ENCODE measurements at places on chromosomes 2 and 18.
A peak's percentile ranks its signal among the peaks of the same experiment; 100 is the strongest.

- DNase-seq, result no peak
These were observed 168.4 kb downstream of the ZFP36L2 start for GRCh38 chr2:43057742-43058725.

- DNase-seq, result no peak
These were observed 165.0 kb downstream of the LNPK start for GRCh38 chr2:175837046-175837445.

DNA sequence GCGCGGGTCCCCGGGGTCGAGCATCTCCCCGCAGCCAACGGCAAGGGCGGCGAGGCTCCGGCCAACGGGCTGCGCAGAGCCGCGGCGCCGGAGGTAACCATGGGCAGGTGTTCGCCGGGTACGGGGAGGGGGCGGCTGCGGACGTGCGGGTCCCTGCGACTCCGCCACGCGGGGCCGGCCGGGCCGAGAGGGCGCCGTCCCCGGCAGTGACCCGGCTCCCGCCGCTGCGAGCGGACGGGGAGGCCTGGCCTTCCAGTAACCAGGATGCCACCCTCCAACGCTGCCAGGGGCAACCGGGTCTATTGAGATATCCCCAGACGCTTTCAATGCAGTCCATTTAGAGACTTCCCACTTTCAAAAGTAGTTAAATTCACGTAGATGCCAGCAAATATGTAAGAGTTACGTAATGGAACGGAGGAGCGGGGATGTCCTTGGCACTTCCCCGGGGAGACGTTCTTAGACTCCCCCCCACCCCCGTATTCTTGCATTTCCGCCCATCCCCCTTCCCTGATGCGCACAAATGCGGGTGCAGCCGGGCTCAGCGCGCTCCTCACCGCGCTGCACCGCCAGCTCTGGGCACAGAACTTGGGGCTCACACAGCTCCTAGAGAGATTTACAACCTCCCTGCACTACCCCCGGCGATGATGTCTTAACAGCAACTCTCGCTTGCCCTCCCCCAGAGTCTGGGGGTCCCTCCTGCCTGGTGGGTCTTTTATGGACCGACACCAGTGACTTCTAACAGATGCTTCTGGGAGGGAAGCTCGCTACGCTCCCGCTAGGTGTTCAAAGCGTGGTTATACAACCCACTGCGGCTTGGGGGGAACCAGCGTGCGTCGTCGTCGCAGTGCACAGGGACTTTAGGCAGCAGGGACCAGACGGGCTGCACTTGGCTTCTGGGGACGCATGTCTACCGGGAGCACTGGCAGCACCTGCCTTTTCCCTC lies 657 bp downstream of the SGPP2 start:
- DNase-seq, result no peak

DNA sequence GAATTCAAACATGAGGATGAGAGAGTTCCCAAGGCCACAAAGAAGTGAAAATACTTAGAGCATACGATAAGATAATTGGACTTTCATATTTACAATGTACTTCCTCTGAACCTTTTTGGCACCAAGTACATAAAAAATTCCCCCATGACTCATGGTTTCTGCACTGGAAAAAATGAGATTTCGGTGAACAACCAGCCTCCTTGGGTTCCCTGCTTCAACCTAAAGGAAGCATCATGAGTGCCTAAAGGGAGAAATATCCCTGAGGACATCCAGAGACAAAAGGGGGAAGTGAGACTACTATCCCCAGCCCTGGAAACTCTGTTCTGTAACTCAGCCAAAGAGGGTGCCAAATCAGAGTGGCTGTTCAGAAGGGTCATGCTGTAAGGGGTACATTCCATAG lies 562.7 kb upstream of the SLC39A10 start:
- no peak for DNase-seq

GRCh38 chr2:212905640-212906201 lies 245.7 kb downstream of the IKZF2 start:
- no peak for DNase-seq

- DNase-seq, result no peak
These were observed 131.3 kb downstream of the TPO start for GRCh38 chr2:1544478-1545069.

DNA sequence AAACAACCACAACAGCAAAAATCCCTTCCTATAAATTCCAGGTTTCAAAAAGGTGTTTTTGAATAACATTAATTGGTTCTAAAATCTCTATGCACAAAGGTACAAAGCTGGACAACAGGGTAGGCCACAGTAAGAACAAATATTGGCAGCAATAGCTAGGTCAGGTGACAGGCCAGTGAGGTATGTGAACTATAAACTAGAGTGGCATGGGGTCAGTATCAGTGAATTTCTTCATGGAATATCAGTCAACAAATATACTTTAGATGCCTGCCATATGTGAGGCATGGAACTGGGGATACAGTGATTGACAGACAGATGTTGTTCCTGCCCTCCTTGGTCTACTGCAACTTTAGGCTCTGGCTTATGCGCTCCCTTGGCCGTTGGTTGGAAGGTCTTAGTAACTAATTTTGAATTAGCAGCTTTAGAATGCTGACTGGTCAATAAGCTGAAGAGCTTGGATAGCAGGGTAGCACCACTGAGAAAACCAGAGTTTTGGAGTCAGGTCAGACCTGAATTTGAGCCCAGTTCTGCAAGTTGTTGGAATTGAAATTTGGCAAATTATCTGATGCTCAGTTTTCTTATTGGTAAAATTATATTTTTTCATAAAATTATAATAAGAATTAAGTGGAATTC lies 2.3 kb upstream of the EPC2 start:
- DNase-seq, result no peak

DNA sequence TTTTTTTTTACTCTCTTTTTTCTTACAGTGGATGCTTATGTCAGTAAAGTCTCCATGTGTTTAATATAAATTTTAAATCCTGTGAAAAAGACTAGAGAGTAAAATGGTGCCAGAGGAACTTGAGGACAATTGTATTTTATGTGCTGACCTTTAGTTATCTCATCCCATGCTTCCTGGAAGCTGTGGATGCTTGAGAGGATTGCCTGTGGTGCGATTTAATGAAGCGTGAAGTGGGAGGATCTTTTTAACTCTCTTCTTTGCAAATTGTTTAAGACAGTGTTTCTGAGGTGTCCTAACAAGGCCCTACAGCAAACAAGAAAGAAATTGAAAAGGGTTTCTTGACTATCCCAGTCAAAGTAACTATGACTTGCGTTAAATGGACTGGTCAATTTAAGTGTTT lies 84.2 kb downstream of the DTNA start:
- no peak for DNase-seq

GRCh38 chr2:20642055-20642971 lies 8.6 kb downstream of the HS1BP3 start:
- peak; percentile 51 for DNase-seq

GRCh38 chr18:10797896-10798295 lies 272.1 kb downstream of the NAPG start:
- no peak for DNase-seq

GRCh38 chr18:55372209-55372608 lies 215.8 kb downstream of the TCF4 start:
- no peak for DNase-seq

DNA sequence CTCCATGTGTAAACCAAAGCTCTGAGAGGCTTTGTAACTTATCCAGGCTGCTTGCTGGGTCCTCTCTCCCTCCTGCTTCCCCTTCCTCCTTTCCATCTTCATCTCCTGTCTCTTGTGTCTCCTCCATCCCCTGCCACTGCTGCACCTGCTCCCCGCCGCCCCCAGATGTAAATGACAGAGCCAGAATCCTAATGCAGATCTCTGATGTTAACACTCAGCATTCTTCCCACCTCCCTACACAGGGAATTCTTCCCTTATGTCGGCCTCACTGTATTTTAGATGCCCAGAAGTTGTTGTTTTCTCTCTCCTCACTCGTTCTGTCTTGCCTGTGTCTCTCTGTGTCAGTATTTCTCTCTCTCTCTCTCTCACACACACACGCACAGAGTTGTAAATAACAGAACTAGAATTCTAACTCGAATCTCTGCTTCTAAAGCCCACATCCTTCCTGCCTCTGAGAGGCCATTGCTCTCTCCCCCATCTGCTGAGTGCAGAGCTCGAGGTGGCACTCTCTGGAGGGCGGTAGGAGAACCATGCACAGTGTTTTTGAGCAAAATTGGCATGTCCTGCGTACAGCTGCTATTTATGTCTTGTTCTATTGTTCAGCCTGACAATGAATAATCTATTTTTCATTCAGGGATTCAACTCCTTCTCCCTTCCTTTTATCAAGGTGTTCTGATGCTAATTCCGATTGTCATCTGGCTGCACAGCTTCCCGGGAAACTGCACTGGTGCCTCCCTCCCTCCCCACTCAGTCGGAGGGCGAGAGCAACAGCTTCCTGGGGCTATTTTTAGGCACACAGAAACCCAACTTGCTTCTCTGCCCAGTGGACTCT lies 219.9 kb downstream of the SH3RF3 start:
- no peak for DNase-seq

DNA sequence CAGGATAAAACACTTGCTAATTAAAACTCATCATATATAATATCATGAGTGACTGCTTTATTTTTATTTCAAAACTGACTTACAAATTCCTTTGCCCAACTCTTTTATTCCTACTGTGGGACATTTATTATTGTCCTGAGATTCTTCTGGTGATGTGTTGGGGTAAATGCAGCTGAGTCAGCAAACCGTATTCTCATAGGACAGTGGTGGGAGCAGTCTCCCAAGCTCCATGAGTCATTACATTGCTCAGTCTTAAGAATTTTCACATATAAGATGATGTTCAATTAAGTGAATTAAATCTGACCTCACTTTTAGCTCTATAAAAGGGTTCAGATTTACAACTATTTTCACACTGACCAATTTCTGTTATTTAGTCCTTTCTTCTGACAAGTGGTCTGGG lies 1530.7 kb downstream of the LRP1B start:
- no peak for DNase-seq

- no peak for DNase-seq
These were observed 55.6 kb downstream of the HDAC4 start for GRCh38 chr2:239345251-239345650.

- DNase-seq, result no peak
These were observed 18.3 kb upstream of the CNOT11 start for GRCh38 chr2:101234169-101234938.

DNA sequence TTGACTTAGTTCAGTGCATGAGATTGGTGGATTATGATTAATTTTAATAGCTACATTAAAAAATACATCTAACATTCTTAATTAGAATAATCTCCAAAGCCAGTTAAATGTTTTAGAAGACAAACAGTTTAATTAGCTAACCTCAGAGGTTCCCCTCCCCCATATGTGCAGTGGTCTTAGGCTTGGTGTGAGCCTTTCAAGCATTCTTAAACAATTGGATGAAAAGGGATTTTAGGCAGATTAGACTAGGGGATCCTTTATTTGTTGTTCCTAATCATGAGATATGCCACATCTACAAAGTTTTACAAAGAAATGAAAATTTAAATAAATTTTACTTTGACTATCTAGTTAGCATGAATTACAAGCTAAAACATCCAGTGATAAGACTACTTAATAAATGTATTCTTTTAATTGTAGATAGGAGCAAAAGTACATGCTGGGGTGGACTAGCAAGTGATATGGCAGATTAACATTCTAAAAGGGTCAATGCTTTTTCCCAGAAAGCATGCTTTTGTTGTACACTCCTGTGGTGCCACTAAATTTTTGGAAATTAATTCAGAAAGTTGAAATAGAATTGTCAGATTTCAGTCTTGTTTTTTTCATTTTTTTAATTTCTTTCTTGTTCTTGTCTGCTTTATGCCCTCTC lies 42.7 kb upstream of the OTX1 start:
- no peak for DNase-seq

GRCh38 chr2:215847718-215848117 lies 165.6 kb downstream of the MREG start:
- no peak for DNase-seq

- DNase-seq, result no peak
These were observed 1.7 kb upstream of the NETO1 start for GRCh38 chr18:72869226-72870185.

DNA sequence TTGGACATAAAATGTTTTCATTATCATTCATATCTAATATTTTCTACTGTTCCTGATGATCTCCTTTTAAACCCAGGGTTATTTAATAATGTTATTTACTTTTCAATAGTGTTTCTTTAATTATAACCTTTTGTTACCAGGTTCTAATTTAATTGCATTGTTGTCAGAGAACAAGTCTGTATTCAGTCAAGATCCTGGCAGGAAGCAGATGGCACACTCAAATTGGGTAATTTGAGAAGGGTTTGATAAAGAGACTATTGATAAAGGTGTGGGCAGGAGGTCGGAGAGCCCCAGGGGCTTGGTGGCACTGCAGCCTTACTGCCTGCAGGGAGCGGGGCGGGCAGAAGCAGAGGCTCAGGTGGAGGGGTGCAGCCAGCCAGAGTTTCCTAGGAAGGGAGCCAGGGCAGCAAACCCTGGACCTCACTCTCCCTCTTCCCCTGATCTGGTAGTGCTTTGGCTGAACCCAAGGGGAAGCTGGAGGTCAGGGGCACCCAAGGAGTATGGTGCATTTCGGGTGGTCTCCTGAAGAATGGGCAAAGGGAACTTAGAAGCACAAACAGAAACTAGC lies 2.3 kb upstream of the KIF1A start:
- no peak for DNase-seq

DNA sequence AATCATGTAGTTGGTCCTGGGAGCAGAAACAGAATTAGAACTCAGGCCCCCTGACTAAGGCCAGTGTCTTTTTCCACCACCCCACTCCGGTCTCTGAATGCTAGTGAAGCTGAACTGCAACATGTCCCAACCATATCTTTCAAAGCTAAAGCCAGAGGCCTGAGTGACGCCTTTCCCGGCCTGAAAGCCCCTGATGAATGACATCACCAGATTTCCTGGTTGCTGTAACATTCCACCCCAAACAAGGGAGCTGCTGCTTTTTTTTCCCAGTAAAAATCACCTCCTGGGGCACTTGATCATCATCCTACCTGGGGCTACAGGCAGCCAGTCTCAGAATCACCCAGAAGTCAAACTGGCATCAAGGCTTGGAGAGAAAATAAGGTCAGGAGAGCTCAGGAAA lies 162.7 kb downstream of the ARL4C start:
- no peak for DNase-seq

- peak; percentile 71 for DNase-seq
These were observed 854 bp upstream of the DNMT3A start for GRCh38 chr2:25342372-25343186.

DNA sequence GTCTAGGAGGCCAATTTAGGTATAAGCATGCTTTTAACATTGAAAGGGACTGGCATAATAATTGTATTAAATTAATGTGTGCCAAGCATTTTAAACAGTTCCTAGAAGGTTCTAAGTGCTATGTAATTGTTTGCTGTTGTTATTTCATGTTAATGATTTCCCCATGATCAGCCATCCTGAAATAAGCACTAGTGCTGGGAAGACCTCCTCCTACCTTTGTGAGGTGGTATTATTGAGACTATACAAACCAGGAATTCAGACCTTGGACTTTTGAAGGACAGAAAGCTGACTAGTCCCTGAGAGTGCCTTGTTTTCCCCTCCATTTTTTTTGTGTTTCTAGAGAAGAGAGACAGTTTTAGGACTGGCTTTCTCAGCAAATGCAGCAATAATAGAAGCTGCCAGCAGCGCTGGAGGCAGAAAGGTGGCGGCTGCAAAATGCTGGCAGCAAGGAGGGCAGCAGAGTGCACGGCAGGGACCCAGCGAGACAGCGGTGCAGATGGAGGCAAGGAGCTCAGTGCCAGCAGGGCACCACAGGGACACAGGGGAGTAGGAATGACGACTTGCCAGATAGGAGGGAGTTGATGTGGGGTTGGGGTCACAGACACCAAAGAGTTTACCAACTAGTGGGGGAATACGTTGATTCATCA lies 25.3 kb downstream of the NABP1 start:
- no peak for DNase-seq

- no peak for DNase-seq
These were observed 524.0 kb downstream of the CMPK2 start for GRCh38 chr2:6341588-6342129.

GRCh38 chr2:15539999-15540398 lies 21.1 kb downstream of the NBAS start:
- no peak for DNase-seq

Measured in stimulated activated CD8-positive, alpha-beta memory T cell treated with anti-CD3 and anti-CD28 coated beads, Interleukin-12 subunit alpha, Interleukin-12 subunit beta, amount 100 ng/mL, for 4 hours (primary cell).